ENCODE measurements at places on chromosomes 2 and 18. TPM values are rescaled to one million over a fixed set of nuclear protein-coding genes. Genes with fewer than 3 reads are reported as not detected.

DNA sequence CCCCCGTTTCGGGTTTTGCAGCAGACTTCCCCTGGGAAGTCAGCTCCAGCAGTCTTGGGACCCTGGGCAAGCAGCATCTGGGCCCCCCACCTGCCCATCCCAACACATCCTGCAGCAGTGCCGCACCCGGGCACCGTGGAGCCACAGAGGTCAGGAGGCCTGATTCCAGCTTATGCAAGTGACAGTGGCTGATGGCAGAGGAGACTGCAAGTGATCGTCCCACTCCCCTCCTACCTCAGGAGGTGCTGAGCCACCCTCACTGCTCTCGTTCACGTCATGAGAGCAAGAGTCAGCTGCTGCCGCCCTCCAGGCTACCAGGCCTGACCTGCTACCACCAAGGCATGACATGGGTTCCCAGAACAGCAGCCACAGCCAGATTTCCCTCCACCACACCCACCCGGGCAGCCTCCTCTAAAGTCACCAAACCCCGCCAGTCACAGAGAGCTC lies 18.2 kb downstream of the COX7A2L start:
- DNase-seq: no peak

DNA sequence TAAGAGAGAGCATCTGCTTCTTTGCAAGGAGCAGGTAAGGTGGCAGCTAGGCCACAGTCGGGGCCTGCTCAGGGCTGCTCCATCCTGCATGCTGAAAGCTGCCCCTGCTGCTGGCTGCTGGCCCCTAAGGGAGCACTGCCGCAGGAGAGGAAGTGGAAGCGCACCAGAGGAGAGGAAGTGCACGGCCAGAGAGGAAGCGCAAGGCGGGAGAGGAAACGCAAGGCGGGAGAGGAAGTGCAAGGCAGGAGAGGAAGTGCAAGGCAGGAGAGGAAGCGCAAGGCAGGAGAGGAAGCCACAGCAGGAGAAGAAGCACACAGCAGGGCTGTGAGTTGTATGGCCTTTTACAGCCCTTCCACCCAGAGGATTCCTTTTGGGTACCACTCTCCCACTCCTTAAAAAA lies 539.0 kb upstream of the TNP1 start:
- DNase-seq: no peak

GRCh38 chr2:219523031-219523671 lies 8.9 kb downstream of the ASIC4 start:
- DNase-seq: no peak

The CDC42EP3 gene
- total RNA-seq: 132 TPM

DNA sequence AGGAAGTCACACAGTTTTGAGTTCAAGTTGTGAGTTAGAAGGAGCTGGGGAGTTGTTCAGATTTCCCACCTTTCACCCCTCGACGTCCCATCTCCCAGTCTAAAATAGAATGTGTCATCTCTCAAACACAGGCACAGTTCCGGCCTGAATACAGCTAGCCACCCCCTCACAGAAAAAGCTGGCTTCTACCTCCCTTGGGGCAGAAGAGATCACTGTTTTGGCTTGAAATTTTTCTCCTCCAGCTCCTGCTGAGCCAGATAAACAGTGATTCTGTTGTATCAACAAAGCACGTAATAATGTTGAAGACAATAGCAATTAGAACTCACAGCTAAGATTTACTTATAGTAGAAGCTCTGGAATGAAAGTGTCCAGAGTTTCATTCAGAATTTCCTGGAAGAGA lies 74.7 kb downstream of the KIAA2012 start:
- DNase-seq: peak; percentile 46

- peak; percentile 6 for DNase-seq
These were observed 23.9 kb downstream of the CTLA4 start for GRCh38 chr2:203891474-203891873.

The TFCP2L1 gene
- total RNA-seq: not detected

GRCh38 chr2:239268082-239268481 lies 132.7 kb downstream of the HDAC4 start:
- DNase-seq: peak; percentile 42
